ENCODE measurements at places on chromosomes 6 and 20.
A peak's percentile ranks its signal among the peaks of the same experiment; 100 is the strongest.

DNA sequence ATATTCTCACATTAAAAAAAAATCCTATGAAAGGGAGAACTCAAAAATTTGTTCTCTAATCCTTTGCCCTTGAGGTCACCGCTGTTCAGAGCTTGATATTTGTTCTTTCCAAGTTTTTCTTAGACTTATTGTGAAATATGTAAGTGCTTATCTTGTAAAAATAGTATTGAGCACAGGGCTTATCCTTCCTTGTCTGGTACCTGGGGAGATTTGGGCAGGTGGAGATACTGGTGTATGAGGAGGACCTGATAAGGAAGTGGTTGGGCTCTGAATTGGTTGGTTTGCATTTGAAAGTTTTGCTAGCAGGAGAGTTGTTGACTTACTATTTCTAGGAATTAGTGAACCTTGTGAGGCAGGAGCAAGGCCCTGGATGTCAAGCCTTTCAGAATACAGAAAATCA, 28.9 kb upstream of the ANKEF1 start:
- DNase-seq, result no peak

GRCh38 chr6:111162504-111162903, 75.2 kb downstream of the SLC16A10 start:
- DNase-seq, result no peak

- DNase-seq, result no peak
Measured at GRCh38 chr20:49171909-49172308, 16.2 kb downstream of the STAU1 start.

DNA sequence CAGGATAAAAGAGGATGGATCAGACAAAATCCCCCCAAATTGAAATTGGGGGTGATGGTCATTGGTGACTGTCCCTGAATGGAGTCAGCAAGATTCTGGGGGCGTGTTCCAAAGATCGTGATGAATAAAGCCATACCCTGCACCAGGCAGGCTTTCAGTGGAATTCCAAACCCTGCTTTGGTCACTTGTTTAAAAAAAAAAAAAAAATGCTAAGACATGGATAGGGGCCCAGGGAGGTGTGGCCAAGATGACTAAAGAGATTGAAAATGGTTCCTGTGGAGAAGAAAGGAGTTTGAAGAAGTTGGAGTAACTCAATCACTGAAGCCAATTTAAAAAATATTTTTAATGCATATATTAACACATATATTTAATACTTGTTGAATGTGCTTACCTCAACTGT, 161.4 kb upstream of the KCNG1 start:
- DNase-seq, result no peak

DNA sequence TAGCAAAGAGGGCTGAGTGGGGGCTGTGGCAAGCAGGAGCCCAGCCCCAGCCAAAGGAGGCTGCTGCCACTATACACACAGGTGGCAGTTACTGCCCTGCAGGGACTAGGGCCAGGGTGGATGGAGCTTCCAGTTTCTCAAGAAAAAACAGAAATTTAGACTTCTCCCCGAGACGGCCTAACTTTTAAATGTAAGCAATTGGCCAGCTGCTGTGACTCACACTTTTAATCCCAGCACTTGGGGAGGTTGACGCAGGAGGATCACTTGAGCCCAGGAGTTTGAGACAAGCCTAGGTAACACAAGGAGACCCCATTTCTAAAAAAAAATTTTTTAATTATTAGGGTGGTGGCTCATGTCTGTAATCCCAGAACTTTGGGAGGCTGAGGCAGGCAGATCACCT, 98.2 kb upstream of the NFATC2 start:
- DNase-seq, result no peak

- no peak for DNase-seq
Measured at GRCh38 chr6:120173250-120173649, 823.7 kb upstream of the MAN1A1 start.

- no peak for DNase-seq
Measured at GRCh38 chr6:44201638-44202303, 15.0 kb upstream of the MYMX start.

DNA sequence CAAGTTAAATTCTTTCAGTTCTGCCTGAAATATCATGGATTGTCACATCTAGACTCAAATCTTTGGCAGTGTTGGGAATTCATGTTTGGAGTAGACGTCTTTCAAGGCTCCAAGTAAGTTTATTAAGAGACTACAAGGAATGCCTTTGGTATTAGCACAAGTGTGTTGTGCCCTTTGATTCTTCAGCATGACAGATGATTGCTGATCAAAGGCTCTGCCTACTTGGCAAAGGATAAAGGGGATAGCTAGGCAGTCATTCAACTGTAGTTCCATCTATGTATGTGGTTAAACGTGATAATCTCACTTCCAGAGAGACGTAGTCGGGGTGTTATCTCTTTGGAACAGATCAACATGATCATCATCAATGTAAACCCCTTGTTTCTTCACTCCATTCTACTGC, 86.2 kb downstream of the SPTLC3 start:
- DNase-seq, result no peak

GRCh38 chr6:167758309-167759023, 68.2 kb upstream of the AFDN start:
- DNase-seq, result no peak

DNA sequence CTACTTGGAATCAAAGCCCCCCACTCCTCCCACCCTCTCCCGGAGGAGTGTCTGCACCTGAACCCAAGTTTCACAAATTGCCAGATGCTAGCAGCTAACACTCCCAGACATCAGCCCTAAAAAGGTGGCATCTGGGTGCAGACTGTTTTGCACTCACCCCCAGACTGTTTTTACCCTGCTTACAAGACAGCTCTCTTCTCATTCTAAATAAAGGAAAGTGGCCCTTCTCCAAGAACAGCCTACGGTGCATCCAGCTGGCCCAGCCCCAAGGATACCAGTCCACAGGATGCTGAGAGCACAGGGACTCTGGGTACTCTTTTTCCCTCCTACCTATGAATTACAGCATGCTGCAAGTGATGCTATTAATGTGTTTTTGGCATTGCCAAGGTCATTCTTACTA, 842.0 kb upstream of the FLRT3 start:
- DNase-seq, result no peak

- no peak for DNase-seq
Measured at GRCh38 chr6:129124347-129124746, 241.4 kb downstream of the LAMA2 start.

DNA sequence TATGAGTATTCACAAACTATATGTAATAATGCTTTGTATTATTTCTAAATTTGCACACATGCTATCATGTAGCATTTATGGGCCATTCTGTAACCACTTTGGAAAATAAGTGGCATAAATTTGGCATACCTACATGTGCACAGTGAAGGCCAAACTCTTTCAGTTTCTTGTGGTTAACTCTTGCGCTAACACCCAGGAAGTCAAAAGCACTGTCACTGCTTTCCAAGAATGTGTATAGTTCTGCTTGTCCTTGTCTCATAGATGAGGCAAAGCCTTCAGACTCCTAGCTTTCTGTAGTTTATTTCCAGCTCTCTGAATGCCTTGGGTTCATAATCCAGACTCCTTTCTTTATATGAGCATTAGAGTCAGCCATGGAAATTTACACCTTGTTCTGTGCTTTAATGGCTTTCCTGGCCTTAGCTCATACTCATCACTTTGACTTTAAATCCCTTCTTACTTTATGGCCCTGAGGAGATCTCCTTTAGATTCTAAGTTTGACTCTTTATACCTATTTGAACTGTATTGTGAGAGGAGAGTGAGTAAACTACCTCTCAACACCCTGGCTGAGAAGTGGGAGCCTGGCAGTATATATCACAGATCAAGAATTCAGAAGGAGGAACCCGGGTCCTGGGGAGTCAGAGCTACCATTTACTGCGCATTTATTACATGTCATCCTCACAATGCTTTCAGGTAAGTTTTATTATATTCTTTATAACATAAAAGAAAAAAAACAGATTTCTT, 949 bp upstream of the SLC17A3 start:
- DNase-seq, result no peak

DNA sequence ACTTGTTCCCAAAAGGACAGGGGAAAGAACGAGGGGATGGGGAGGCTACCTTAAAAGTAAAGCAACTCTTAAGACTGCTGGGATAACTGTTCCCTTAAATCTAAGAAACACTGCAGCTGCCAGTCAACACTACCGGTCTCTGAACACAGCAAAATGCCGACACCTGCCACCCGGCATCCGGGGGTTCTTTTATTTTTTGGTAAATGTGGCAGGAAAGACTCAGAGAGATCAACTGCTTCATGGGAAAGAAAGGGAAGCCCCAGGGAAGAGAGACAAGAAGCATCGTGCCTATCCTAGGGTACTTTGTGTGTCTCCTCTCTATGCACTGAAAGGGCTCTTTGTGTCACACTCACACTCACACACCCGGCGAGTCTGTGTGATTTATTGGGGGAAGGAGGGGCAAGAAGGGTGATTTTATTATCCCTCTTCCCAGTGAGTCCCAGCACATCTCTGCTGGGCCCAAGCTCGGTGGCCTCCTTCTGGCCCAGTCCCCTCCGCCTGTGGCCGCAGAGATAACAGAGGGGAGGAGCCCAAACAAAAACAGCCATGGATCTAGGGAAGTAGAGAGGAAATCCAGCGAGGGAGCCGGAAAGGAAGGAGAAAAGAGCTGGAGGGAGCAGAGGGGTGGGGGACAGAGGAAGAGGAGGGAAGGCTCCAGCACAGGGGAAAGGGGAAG, 1.4 kb downstream of the FYN start:
- DNase-seq, result peak; percentile 36

GRCh38 chr6:15280028-15280427, 34.2 kb downstream of the JARID2 start:
- no peak for DNase-seq

GRCh38 chr6:134436950-134437349, 119.0 kb upstream of the SGK1 start:
- no peak for DNase-seq

GRCh38 chr20:3105256-3106137, 21.0 kb upstream of the AVP start:
- DNase-seq, result no peak

DNA sequence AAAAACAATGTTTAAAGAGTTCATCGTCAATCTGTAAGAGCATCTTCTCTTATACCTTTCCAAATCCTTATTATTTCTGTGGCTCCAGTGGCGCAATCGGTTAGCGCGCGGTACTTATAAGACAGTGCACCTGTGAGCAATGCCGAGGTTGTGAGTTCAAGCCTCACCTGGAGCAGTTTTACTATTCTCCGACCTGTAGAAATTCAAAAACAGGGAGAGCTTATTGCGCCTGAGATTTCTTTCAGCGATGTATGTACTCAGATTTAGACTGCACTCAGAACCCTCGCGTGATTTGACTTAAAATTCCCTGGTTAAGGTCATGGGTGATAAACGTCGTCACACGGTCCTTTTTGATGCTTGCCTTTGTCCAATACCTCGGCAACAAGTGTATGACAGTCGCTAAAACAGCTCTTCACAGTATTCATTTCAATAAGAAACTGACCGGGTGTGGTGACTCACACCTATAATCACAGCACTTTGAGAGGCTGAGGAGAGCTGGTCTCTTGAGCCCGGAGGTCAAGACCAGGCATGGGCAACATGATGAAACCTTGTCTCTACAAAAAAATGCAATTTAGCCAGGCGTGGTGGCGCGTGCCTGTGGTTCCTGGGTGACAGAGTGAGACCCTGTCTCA, 11.9 kb downstream of the GPX5 start:
- no peak for DNase-seq

- DNase-seq, result no peak
Measured at GRCh38 chr6:21609881-21610329, 16.4 kb downstream of the SOX4 start.

DNA sequence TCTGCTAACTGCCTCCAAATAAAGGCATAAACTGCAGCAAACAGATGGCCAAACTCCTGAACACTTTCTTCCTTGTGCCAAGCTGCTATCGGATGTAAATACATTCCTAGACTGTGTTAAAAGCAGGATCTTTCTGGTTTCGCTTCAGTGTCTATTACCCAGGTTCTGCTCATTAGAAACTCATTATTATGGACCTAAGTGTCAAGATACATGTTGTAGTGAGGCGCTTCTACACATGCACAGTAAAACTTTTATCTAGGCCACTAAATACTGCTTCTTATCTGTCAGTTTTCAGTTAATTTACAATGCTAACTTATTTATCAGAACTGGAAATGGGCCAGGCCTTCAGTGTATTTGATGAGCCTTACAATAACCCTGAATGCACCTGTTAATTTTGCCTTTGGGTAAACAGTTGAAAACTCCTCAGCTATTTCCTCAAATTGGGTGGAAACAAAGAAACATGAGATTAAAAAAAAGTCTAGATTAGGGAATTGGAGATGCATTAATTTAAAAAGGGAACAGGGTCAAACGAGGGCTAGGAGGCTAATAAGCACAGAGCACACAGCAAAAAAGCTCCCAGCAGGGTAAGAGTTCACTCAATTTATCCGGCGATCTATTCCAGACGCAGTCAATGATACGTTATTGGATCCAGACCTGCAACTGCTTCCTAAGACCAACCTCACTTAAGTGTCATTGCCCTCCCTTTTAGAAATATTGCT, 240.6 kb downstream of the FOXC1 start:
- DNase-seq, result no peak

- DNase-seq, result no peak
Measured at GRCh38 chr20:56808117-56808725, 179.1 kb downstream of the TFAP2C start.

- DNase-seq, result no peak
Measured at GRCh38 chr6:135072753-135073152, 18.1 kb upstream of the HBS1L start.

Measured in WERI-Rb-1 (cell line).